ENCODE measurements at places on chromosomes 16 and 17. TPM values are rescaled to one million over a fixed set of nuclear protein-coding genes. Genes with fewer than 3 reads are reported as not detected.

The KIF2B gene
- not detected for total RNA-seq

DNA sequence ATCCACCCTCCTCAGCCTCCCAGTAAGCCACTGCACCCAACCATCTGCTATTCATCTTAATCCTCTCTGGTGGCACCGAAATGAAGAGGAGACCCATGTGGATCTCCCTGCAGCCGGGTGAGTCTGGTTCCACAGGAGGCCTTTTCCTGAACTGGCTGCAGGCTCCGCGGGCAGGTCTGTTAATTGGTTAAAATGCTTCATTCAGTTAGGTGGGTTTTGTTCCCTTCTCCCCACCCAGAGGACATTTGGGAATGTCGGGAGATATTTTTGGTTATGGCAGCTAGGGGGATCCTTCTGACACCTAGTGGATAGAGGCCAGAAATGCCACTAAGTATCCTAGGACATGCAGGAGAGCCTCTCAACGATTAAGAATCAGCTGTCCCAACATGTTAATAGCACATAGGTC, 16.7 kb downstream of the C16orf54 start:
- H3K27me3 ChIP-seq = no peaks in the 10 kb centered on the region
- no peak overlapping the region for H3K27ac ChIP-seq
- H3K4me3 ChIP-seq = no peak overlapping the region
- H3K4me1 ChIP-seq = no peaks in the 10 kb centered on the region
- no peak for DNase-seq
- H3K36me3 ChIP-seq = peaks cover 47% of the 10 kb centered on the region

DNA sequence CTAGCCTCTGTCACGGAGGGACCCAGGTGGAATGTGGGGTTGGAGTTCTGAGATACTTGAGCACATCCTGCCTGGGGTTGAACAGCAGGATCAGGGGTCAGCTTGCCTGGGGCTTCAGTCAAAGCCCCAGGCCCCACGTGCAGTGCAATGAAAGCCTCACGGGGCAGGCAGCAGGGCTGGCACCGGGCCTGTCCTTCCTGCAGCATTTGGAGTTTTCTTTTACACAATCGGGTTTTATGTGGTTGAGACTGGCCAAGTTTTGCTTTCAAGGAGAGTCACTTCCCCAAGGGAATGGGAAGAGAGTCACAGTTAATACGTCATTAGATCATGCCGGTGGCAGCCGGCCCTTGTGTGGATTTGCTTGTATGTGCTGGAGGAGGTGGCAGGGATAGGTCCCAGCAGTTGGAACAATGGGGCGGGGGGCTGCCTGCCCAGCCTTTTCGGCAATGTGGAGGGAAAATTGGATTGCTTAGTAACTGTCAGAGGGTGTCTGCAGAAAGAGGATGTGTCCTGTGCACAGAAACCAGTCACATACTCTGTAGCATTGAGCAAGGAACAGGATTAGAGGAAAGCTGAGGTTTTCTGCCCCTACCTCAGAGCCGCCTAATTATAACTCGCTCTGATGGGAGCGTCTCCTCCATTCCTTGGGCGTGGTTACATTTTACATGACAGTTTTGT, 4.5 kb downstream of the RMI2 start:
- no peaks in the 10 kb centered on the region for H3K27me3 ChIP-seq
- H3K4me1 ChIP-seq = peaks cover 17% of the 10 kb centered on the region
- H3K27ac ChIP-seq = no peak overlapping the region
- H3K4me3 ChIP-seq = no peak overlapping the region
- peaks cover 22% of the 10 kb centered on the region for H3K36me3 ChIP-seq

DNA sequence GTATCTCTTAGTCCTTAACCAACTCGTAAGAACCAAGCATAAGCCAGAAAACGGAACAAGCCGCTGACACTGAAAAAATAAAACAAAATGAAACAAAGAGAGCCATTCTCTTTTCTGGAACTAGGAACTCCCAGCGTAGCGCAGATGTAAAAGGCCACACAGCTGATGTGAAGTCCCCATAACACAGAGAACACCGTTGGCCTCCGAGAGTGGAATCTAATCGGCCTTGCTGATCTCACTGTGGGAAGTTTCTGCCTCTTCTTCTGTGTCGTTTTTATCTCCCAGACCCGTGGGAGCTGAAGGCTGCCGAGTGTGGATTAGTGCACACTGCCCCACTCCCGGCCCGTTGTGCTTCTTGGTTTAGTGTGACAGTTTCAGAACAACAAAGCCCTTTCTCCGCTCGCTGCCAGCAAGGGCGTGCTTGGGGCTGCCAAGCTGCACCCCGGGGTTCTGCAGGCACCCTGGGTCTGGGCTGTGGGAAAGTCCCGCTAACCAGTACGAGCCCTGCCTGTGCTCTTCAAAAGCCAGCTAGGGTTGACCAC, 21.7 kb downstream of the TTYH2 start:
- H3K27me3 ChIP-seq = no peaks in the 10 kb centered on the region
- H3K36me3 ChIP-seq = no peaks in the 10 kb centered on the region
- DNase-seq = no peak
- peaks cover 13% of the 10 kb centered on the region for H3K4me1 ChIP-seq

GRCh38 chr17:45150911-45151809, 2.9 kb downstream of the HEXIM1 start:
- H3K4me1 ChIP-seq = peaks cover 8% of the 10 kb centered on the region
- H3K27ac ChIP-seq = no peak overlapping the region
- no peaks in the 10 kb centered on the region for H3K36me3 ChIP-seq
- H3K27me3 ChIP-seq = no peaks in the 10 kb centered on the region

DNA sequence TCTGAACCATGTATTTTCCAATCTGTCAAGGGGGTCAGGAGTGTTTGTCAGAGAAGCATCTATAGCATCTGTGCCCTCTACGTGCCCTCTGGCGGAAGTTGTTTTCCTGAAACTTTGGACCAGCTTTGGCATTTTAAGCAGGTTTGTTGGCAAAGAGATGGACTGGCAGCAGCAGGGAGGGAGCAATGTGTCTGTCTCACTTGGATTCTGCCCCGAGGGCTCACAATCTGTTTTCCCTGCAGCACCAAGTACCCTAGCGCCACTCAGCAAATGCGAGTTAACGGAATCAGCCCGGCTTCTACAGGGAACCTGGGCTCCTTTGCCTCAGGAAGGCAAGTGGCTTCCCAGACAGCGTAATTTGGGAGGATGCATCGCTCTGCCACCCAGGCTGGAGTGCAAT, 17.4 kb downstream of the DUSP14 start:
- no peaks in the 10 kb centered on the region for H3K4me1 ChIP-seq
- no peaks in the 10 kb centered on the region for H3K27me3 ChIP-seq
- no peak overlapping the region for H3K4me3 ChIP-seq
